ENCODE measurements at places on chromosomes 1 and 21.
A peak's percentile ranks its signal among the peaks of the same experiment; 100 is the strongest.

DNA sequence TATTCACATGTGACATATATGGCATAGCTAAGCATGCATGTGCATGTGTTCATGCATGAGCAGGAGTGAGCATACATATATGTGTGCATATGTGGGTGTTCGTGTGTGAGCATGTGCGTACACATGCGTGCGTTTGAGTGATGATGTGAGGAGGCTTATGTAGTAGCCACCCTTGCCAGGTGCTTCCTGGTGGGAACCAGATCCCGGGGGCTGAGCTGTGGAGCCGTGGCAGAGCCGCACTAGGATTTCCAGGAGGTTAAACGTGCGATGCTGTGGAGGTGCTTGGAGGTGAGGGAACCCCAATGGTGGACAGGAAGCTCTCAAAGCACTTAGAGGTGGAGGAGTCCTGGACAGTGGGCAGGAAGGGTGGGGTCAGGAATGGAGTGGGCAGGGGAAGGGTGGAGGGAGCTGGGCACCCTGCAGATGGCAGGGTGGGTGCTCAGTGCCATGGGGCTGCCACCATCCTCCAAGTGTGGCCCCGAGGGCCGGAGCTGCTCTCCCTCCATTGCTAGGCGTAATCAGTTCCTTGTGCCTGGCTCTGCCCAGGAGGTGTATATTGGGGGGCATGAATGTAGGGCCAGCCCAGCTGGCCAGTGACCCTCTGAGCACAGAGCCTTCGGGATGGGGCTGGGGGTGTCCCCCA lies 48.5 kb downstream of the COL18A1 start:
- DNase-seq: no peak

DNA sequence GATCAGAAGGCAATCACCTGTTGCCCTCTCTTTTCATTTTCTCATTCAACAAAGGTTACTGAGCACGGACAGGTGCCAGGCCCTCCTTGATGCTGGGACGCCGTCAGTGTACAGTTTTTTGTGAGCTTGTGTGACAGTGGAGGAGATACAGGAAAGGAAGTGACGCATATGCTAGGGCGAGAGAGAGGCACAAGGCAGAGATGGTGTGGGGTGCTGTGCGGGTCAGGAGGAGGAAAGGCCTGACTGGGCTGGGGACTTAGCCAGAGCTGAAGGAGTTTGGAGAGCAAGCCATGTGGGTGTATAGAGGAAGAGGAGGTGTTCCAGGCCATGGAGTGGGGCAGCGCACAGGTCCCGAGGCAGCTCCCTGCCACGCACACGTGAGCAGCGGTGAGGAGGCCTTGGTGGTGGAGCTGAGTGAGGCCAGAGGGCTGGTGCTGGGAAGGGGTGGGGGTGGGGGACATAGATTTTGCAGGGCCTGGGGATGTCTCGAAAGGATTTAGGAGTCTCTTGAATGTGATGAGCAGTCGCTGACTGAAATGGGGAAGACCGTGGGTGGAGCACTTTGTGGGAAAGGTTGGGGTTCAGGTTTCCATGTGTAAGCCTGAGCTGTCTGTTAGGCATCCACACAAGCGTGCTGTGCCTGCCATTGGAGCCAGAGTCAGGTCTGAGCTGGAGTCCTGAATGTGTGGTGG lies 46.0 kb downstream of the TRAPPC10 start:
- no peak for DNase-seq

DNA sequence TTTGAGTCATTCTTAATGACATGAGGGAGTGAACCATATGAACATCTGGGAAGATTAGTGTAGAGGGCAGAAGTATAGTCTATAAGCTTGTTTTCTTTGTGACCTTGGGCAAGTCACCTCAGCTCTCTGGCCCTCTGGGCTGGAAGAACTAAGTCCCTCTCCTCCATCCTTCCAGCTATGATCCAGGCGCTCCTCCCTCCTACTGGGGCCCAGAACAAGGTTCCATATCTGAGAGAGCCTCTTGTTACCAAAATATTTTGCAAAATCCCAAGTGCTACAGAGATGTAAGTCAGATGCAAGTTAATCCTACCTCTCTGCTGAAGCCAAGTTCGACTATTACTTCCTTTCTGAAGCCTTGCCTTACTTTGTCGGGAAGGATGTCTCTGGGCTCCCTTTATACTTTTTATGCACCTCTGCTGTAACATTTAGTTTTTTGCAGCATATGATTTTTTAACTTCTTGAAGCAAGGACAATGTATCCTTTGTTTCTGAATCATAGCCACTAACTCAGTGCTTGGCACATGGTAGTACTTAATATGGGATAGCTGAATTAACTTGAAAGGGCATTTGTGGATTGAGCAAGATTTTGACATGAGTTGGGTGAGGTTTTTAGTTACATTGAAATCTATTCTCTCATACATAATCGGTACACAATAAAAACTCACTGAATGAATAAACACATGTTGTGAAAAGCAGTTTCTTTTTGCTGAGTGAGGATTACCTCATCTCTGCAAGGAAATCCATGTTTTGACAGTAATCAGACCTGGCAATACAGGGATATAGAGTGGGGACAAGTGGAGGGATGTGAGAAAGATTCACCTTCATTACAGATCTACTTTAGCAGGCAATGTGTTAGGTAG lies 54.7 kb upstream of the BEND5 start:
- DNase-seq: no peak

- DNase-seq: peak; percentile 68
These were observed 30.9 kb downstream of the PRDM2 start for GRCh38 chr1:13730751-13731482.

DNA sequence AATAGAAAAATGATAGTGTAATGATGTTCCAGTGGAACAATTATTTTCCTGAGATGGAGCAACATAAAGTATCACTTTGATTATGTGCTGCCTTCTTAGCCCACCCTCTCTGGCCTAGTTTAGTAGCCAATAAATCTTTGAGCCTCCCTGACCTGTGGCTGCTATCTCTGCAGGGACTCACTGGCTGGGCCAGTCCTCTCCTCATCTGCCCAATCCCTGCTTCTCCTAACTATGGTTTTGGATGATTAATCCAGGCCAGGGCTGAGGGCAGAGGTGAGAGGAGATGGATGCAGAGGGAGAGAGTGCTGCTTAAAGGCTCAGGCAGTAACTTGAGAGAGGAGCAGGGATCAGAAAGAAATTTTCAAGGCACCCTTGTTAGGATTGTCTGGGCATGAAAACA lies 89.0 kb upstream of the CD34 start:
- no peak for DNase-seq

Measured in activated gamma-delta T cell treated with anti-CD3 and anti-CD28 coated beads, Interleukin-2, amount 50 U/mL, for 16 hours (primary cell).